ENCODE measurements at places on chromosomes 6 and 20. TPM values are rescaled to one million over a fixed set of nuclear protein-coding genes. Genes with fewer than 3 reads are reported as not detected.

- DNase-seq, result no peak
Observed at GRCh38 chr6:25435416-25435985, 156.3 kb downstream of the CARMIL1 start.

DNA sequence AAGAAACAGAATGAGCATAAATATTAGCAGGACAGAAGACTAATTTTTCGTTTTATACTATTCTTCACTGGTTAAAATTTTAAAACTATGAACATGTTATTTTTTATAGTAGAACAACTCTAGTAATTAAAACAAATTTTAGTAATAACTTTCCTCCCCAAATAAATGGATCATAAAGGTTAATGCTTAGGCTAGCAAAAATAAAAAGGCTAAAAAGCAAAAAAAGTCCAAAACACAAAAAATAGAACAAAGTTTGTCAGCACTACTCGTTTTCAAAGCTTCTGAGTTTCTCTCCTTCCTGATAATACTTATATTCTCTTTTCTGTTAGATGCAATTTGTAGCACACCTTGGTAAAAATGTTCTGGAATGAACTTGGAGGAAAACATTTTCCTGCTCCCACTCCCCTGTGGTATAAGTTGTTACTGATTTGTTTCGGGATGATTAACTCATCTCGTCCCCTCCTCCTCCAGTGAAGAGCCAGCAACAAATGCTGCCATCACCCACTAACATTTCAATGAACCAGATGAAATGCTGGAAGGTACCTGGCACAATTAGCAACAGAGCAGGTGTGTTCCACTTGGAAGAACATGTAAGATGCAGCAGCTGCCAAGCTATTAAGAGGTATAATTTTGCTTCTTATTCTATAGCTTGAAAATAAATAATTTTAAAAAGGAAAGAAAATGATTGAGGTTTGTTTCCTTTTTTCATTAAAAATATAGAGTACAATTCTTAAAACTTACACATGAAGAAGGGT, 130.5 kb downstream of the MYB start:
- no peak for DNase-seq

GRCh38 chr6:10522929-10523573, 1.9 kb downstream of the GCNT2 start:
- no peak for DNase-seq

GRCh38 chr20:45372646-45373352, 5.3 kb downstream of the TP53TG5 start:
- no peak for DNase-seq

DNA sequence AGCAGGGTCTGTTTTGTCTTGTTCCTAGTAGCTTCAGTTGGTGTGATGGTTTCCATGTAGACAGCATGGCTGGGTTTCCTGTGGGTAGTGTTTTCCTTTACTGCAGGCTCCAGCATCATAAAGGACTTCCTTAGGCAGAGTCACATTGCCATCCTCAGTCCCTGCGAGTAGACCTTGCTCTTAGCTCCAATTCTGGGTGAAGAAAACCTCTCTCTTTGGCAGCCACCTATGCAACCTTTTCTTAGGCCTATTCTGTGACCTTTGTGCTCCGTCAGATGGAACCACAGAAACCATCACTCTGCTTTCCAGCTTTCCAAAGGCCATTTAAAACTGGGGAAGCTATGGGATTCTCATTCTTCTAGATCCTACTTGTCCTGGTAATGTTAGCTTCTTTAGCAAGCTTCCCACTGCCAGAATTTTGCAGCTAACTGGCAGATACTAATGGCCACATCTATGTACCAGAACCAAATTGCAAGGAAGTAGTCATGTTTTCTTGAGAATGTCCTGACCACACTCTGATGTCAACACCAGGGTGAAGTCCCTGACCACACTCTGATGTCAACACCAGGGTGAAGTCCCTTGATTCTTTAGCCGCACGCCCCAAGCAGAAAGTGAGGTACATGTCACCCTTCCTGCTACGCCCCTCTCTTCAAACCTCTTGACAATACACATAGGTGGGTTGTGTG, 646.6 kb upstream of the HS3ST5 start:
- no peak for DNase-seq

- no peak for DNase-seq
Observed at GRCh38 chr6:34476447-34476846, 10.6 kb downstream of the PACSIN1 start.

DNA sequence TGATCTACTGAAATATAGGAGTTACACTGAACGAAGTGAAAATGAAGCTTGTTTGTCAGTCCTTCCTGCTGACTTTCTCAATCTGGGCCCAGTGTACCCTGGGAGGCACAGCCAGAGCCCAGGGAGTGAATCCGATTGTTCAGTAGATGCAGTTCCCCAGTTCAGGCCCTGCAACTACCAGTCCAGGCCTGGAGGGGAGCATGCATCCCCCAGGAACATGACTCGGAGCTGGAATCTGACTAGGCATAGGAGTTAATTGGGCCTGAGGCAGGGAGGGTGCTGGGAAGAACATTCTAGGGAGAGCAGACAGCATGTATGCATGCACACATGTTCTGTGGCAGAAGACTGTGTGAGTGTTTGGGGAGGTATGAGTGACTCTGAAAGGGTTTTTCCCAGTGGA, 42.1 kb downstream of the PHACTR3 start:
- DNase-seq, result no peak

Gene MUCL3
- not detected for polyA plus RNA-seq

DNA sequence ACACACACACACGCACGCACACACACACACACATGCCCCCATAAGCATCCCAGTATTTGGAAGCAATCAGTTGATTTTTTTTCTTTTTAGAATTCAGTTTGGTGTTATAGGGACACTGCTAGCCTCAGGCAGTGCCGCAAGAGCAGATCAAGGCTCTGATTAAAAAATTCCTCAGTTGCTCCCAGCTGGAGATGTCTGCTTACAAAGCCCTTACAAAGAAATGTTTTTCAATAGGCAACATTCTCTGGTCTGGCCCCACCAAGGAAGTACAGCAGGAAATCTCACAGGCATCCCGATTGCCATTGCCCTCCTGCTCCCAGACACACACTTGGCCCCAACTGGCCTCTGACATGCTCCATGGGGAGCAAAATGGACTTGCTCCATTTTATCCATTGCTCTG, 22.9 kb upstream of the CD83 start:
- DNase-seq, result no peak

Gene C20orf204
- 0.71 TPM for polyA plus RNA-seq

Gene C6orf132
- polyA plus RNA-seq, result 4.4 TPM

- no peak for DNase-seq
Observed at GRCh38 chr6:154251116-154251515, 105.5 kb downstream of the IPCEF1 start.

Gene GPX5
- polyA plus RNA-seq, result not detected

Gene PTK6
- polyA plus RNA-seq, result 3.4 TPM

GRCh38 chr20:9627219-9627618, 112.8 kb downstream of the LAMP5 start:
- no peak for DNase-seq

Gene PPDPF
- 545 TPM for polyA plus RNA-seq

Gene C20orf141
- not detected for polyA plus RNA-seq

DNA sequence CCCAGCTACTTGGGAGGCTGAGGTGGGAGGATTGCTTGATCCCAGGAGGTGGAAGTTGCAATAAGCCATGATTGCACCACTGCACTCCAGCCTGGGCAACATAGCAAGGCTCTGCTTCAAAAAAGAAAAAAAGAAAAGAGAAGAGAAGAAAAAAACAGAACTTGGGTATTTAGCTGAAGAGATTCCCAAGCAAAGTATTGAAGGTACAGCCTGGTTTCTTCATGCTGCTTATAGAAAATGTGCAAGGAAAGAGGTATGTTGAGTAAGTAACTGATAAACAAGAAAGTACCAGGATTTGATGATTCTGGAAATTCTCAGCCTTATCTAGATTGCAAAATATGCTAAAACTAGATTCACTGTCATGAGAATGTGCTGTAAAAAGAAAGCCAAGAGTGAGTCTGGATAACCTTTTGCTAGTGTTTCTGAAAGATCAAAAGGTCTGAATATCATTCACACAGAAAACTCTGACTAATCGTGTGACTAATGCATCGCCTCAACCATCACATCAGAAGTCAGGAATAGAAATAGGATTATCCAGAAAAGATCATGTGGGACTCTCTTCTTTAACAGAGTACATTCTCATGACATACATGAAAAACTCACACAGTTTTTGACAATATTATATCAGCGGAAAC, 32.4 kb upstream of the NOP56 start:
- no peak for DNase-seq

Gene UBE2C
- polyA plus RNA-seq, result 2.2 TPM

DNA sequence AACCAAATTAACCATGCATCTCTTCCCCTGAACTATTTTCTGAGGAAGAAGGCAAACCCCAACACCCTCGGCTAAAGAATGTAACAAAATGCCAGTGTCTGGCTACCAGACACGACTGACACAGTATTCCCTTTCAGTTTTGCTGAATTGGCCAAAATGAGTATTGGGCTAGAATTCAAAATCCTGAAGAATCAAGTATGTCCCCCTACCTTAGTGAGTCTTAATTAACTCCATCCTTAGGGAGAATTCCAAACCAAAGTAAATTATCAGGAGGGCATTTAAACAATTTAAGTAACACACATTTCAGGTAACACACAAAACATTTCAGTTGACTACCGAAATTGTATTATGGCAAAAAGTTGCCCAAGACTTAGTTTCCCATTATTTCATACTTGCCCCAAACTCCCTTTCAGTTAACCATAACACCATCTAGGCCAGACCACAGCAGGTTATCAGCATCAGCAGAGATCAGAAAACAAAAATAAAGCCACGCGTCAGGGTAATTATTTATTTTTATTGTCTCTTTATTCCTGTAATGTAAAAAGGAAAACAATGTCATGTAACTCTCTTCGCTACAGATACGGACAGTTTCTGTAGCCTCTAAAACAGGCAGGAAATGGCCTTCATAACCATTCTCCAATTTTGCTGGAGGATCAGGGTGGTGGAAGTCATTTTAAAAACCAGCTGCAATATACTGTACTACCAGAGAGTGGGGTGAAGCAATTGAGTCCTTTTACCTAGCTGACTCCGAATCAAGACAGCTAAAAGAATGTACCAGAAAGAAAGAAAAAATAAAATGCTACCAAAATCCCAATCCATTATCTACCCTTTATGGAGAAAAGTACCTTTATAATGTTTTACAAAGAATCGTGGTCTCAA, 1.9 kb downstream of the SNX5 start:
- DNase-seq, result no peak

GRCh38 chr6:120608826-120609225, 725.5 kb downstream of the TBC1D32 start:
- no peak for DNase-seq

DNA sequence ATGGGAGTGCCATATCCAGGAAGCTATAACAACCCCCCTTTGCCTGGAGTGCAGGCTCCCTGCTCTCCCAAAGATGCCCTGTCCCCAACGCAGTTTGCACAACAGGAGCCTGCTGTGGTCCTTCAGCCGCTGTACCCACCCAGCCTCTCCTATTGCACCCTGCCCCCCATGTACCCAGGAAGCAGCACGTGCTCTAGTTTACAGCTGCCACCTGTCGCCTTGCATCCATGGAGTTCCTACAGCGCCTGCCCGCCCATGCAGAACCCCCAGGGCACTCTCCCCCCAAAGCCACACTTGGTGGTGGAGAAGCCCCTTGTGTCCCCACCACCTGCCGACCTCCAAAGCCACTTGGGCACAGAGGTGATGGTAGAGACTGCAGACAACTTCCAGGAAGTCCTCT, 56.7 kb upstream of the TMEM181 start:
- no peak for DNase-seq

DNA sequence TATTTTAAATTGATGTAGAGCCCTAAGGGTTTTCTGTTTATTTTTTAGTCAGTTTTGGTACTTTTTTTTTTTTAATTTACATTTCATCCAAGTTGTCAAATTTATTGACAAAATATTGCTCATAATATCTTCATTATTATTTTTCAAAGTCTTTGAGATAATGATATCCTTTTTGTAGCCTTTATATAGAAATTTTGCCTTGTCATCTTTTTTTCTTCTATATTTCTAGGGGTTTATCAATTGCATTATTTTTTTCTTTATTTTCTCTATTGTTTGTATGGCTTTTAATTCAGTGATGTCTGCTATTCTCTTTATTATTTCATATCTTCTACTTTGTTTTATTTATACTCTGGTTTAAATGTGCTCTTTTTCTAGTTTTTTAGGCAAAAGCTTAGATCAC, 863.0 kb upstream of the GJE1 start:
- no peak for DNase-seq

DNA sequence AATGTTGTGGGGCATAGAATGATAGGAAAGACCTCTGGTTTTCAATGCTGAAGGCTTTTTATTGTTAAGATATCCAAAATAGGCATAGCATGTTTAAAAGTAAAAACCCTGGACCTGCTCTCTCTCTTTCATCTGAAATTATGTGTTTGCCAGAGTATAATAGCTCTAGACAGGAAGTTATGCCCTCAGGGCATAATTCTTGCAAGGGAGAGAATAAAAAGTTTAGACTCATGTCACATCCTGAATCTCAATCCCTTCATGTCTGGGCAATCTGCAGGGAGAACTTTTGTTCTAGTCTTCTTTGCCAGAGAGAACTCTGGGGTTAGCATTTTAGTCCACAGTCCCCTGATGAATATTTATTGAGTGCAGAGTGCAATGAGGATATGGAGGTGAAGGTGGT, 297.3 kb upstream of the FLRT3 start:
- DNase-seq, result no peak

DNA sequence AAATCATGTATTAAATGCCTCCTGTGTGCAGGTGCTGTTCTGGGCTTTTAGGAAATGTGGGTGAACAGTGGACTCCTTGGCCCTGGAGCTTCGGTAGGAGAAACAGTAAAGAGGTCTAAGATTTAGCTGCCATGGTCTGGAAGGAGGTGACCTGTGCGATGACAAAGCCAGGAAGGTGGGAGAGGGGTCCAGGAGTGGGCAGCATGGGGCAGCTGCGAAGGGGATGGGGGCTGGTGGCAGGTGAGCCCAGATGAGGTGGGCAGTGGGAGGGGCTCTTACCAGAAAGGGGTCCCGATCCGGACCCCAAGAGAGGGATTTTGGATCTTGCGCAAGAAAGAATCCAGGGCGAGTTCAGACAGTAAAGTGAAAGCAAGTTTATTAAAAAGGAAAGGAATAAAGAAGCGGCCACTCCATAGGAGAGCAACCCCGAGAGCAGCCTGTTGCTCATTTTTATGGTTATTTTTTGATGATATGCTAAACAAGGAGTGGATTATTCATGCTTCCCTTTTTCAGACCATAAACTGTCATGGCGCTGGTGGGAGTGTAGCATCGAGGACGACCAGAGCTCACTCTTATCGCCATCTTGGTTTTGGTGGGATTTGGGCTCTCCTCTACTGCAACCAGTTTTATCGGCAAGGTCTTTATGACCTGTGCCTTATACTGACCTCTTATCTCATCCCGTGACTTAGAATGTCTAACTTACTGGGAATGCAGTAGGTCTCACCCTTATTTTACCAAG, 38.7 kb downstream of the PRR18 start:
- no peak for DNase-seq

Gene CD93
- polyA plus RNA-seq, result 52.6 TPM

Gene DEFB121
- polyA plus RNA-seq, result not detected

GRCh38 chr6:45951321-45952167, 64.1 kb downstream of the CLIC5 start:
- DNase-seq, result peak; percentile 39

- no peak for DNase-seq
Observed at GRCh38 chr20:61178551-61179071, 73.5 kb upstream of the CDH4 start.

- DNase-seq, result no peak
Observed at GRCh38 chr6:150692604-150693003, 92.9 kb downstream of the PLEKHG1 start.

Gene INSM1
- 0.04 TPM for polyA plus RNA-seq

Gene SNX21
- polyA plus RNA-seq, result 93.2 TPM

GRCh38 chr20:51335329-51335841, 207.1 kb downstream of the NFATC2 start:
- DNase-seq, result no peak

- DNase-seq, result no peak
Observed at GRCh38 chr6:125674230-125674629, 75.2 kb upstream of the HEY2 start.

- no peak for DNase-seq
Observed at GRCh38 chr6:28988536-28989311, 16.4 kb downstream of the ZNF311 start.

Measured in urinary bladder (tissue), 4 donors.